ENCODE measurements at places on chromosomes 2 and 18.
A peak's percentile ranks its signal among the peaks of the same experiment; 100 is the strongest.

DNA sequence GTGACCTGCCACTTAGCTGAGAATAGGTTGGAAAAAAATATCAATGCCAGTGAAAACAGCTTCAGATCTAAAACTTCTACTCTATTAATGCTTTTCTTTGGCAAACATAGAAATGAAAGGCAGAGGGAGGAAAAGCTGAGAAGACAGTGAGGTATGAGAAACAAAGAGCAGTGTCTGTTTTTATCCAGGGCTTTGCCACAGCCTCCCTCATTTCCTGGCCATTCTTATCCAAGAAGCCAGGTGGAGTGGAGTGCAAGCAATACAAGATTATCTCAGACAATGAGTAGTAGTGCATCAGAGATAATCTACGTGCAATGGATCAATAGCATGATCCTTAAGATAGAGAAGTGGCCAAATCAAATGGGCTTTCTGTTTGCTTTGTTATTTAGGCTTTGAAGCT is 808.7 kb upstream of the PIK3C3 start:
- no peak for DNase-seq

- DNase-seq, result no peak
Measured at GRCh38 chr2:223941579-223942277, 3.4 kb downstream of the WDFY1 start.

DNA sequence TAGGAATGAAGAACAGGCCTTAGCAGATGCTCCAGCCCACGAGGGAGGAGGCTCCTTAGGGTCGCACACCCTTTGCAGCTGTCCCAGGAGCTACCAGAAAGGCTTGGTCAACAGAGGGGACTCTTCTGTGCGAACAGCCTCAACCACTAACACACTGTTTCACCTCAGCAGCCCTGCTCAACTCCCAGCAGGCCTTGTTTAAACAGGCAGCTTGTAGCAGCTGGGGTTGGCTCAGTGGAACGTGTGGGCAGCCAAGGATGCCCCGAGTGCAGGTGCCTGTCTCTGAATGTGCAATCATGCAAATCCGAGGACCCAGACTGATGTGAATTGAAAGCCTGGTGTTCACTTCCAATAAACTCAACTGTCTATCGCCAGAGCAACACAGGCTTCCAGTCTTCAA is 88.7 kb upstream of the CXCR4 start:
- peak; percentile 21 for DNase-seq

- no peak for DNase-seq
Measured at GRCh38 chr2:61924895-61925663, 19.6 kb downstream of the COMMD1 start.

DNA sequence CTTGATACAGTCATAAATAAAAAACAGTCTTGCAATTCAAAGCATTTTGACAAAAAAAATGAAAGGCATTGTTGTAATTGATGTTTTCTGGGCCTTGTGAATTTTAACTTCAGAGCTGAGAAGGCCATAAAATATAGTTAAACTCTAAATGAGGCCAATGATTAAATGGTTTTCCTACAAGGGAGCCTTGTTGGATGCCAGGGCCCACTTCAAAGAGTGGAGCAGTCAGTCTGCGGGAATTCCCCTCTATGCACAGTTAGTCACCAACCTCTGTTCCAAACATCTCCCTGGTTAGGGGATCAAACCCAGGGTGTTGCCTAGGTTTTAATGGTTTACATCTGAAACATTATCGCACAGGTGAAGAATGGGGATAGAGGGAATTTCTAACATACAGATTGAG is 143.4 kb downstream of the NCKAP5 start:
- DNase-seq, result no peak

- DNase-seq, result peak; percentile 63
Measured at GRCh38 chr2:237669628-237670392, 42.4 kb downstream of the LRRFIP1 start.

DNA sequence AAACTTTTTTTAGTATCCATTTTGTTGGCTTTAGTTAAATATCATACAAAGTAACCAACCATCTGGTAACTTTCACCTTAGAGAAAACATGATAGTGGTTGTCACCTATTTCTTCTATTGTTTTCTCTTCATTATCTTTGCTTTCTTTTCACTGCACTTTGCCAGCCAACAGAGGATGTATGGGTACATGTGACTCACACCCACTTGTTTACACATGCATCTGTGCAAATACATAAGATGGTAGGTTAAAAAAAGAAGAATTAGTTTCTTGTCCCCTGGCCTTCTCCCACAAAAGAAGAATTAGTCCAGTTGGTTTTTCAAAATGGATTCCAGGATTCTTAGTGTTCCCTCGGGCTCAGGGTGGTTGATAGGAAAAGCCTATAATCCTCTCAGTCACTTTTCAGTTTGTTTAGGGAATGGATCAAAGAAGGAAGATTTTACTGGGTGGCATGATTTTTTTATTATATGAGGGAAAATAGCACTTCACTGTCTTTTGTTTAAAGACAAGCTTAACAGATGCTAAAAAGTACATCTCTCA is 46.6 kb downstream of the CDK15 start:
- no peak for DNase-seq

DNA sequence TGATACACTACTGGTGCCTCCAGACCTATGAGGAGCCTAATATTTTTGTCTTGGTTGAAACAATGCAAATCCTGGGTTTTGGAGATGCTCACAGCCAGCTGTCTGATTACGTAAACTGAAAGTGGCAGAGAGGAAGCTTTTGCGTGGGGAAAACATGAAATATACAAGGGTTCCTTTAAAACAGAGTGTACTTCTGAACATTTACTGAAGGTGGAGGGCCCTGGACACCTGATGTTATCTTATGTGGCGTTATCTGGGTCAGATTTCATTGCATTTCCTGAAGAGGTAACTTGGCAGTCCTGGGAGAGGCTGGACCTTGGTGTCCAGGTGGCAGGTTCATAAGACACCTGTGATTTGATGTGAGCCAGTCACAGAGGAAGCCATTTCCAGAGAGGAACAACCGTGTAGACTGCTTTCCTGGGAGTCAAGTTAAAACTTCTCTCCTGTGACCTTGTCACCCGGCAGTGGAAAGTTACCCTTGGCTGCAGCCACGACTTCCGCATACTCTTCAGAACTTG is 105.0 kb downstream of the NEDD4L start:
- no peak for DNase-seq

GRCh38 chr18:58967751-58968254 is 103.1 kb downstream of the ZNF532 start:
- DNase-seq, result no peak

- DNase-seq, result no peak
Measured at GRCh38 chr2:97910403-97911205, 85.1 kb downstream of the TMEM131 start.

DNA sequence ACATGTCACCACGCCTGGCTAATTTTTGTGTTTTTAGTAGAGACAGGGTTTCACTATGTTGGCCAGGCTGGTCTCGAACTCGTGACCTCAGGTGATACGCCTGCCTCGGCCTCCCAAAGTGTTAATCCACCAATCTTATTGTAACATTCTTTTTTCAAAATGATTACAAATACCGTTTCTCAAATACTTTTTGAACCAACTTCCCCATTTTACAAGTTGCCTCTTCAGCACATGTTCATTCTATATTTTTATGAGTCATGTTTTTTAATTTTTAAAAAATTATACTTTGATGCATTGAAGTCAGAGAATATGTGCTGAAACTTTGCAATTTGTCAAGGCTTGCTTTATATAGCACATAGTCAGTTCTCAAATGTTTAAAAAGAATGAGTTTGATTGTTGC is 58.2 kb downstream of the QPCT start:
- DNase-seq, result no peak

DNA sequence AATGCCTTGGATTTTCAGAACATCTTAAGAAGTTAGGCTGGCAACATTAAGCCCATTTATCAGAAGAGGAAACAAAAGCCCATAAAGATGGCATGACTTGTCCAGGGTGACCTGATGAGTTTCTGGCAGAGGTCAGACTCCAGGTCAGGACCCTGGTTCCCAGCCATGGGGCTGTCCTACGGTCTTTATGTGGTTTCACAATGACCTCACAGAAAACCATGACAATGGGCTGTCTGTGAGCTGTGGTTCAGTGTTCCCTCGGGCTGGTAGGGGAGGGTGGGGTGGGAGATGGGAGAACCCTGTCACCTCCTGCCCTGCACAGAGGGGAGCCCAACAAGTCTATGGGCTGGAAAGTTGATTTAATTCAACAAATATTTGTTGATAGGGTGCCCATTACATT is 101.8 kb downstream of the LOXHD1 start:
- no peak for DNase-seq

DNA sequence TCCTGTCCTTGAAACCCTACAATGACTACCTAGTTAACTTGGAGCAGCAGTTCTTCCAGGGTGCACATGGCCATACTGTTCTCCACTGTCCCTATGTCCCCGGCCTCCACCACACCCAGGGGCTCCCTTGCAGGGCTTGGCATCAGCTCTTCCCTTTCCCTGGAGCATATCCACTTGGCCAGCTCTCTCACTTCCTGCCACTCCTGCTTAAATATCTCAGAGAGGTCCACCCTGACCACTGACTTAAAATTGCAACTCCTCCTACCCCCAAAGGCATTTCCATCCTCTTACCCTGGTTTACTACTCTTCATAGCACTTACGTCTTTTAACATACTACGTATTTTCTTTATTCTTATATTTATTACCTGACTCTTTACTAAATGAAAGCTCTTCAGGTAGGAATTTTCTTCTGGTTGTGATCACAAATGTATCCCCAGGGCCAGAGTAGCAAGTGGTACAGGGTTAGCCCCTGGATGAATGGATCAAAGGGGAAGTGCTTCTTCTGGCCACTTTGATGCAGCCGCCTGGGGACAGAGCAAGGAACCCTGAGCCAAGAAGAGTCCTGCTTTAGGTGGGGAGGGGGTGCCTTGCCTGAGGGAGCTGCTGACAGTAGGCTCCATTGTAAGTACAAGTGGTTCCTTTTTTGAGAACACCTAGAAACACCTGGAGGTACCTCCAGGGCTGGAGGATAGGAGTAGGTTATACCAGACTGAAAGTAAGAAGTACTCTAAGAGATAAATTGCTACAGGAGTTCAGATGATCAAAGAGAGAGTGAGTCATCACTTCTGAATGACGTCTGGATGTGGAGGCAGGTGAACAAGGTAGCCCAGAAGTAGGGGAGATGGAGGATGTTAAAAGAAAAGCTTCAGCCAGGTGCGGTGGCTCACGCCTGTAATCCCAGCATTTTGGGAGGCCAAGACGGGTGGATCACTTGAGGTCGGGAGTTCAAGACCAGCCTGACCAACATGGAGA is 82.2 kb downstream of the SOCS6 start:
- DNase-seq, result no peak
